ENCODE measurements at places on chromosomes 4 and X.

DNA sequence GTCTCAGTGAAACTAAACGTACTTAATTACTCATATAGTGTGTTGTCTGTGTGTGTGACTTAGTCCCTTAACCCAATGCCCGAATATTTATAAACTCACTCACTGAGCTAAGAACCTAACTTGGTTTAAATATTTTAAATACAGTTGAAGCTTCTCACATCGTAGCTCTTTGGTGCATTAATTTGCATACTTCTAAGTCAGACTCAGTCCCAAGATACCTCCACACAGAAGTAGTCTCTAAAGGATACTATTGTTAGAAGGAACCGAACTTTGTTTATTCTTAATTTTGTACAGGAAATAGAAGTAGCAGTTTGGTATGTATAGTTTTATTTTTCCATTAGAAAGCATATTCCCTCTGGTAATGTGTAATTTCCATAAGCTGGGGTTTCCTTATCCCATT lies 54.0 kb upstream of the NKAP start:
- DNase-seq = no peak

DNA sequence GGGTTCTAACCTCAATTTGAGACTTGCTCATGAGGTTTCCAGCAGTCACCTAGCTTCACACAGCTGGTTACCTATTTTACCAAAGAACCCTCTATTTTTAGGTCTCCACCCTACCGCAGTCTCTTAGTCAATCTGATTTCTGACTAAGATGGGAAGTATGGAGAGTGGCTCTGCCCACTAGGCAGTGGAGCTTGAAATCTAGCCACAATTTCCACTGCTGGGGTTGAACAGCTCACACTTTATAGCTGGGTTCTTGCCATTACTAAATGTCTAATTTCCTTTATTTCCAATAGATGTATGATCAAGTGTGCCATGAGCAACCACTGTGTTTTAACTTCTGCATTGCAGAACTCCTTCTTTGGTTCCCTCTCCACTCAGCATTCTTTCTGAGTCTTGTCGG lies 43.1 kb downstream of the GASK1B start:
- DNase-seq = no peak

GRCh38 chrX:111460607-111461006 lies 48.6 kb upstream of the DCX start:
- no peak for DNase-seq

GRCh38 chrX:107978707-107979307 lies 3.4 kb downstream of the TEX13B start:
- no peak for DNase-seq

GRCh38 chr4:75919920-75920319 lies 17.7 kb upstream of the PPEF2 start:
- DNase-seq = no peak

DNA sequence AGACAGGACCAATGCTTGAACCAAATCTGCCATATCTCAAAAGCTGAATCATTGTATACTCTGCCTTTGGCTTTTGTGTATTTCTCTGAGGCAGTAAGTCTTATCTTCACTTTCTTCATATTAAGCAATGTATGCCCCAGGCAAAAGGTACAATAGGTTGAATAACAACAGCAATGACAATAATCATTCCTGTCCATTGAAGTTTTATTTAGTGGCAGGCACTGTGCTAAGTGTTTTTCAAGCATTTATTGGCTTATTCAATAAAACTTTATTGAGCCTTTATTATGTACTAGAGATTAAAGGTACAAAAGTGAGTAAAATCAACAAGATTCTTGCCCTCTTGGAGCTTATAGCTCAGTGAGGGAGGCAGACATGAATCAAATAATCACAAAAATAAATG lies 8.2 kb upstream of the CASK start:
- DNase-seq = no peak

DNA sequence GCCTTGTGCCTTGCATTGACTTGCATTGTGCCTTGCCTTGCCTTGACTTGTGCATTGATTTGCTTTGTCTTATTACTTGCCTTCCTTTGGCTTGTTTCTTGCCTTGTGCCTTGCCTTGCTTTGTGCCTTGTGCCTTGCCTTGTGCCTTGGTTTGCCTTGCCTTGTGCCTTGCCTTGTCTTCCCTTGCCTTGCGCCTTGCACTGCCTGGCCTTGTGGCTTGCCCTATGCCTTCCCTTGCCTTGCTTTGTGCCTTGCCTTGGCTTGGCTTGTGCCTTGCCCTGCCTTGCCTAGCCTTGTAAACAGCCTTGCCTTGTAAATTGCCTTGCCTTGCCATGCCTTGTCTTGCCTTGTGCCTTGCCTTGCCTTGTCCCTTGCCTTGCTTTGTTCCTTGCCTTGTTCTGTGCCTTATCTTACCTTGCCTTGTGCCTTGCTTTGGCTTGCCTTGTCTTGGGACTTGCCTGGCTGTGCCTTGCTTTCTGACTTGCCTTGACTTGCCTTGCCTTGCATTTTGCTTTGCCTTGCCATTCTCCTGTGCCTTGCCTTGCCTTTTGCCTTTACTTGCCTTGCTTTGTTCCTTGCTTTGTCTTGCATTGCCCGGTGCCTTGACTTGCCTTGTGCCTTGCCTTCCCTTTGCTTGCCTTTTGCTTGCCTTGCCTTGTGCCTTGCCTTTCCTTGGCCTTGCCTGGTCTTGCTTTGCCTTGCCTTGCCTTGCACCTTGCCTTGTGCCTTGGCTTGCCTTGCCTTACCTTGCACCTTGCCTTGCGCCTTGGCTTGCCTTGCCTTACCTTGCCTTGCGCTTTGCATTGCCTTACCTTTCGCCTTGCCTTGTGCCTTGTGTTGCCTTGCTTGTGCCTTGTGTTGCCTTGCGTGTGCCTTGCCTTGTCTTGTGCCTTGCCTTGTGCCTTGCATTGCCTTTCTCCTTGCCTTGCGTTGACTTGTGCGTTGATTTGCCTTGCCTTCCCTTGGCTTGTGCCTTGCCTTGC lies 97.5 kb downstream of the TAB3 start:
- DNase-seq = no peak

- DNase-seq = no peak
Measured at GRCh38 chr4:38610966-38611431, 53.0 kb upstream of the KLF3 start.

DNA sequence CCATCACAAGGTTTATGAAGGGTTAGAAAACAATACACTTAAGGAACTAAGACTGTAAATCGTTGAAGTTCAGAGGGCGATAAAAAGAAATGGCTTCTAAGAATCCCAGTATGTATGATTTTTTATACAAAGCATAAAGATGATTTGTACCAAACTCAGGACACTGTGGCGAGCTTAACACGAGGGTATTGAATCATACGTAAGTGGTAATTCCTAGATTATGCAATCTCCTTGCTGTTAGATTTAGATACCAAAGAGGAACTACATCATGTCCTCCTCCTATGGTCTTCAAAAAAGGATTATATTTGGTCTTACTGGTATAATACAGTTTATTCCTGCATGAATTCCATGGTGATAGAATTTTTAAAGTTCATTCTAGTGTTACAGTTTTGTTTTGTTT lies 23.9 kb downstream of the NFKB1 start:
- DNase-seq = no peak

GRCh38 chrX:3582451-3582850 lies 131.0 kb downstream of the PRKX start:
- no peak for DNase-seq

- DNase-seq = no peak
Measured at GRCh38 chr4:186854256-186854655, 130.6 kb upstream of the FAT1 start.

GRCh38 chr4:151284534-151285245 lies 7.7 kb downstream of the PRSS48 start:
- DNase-seq = no peak

- no peak for DNase-seq
Measured at GRCh38 chr4:85062466-85062865, 96.0 kb upstream of the WDFY3 start.

DNA sequence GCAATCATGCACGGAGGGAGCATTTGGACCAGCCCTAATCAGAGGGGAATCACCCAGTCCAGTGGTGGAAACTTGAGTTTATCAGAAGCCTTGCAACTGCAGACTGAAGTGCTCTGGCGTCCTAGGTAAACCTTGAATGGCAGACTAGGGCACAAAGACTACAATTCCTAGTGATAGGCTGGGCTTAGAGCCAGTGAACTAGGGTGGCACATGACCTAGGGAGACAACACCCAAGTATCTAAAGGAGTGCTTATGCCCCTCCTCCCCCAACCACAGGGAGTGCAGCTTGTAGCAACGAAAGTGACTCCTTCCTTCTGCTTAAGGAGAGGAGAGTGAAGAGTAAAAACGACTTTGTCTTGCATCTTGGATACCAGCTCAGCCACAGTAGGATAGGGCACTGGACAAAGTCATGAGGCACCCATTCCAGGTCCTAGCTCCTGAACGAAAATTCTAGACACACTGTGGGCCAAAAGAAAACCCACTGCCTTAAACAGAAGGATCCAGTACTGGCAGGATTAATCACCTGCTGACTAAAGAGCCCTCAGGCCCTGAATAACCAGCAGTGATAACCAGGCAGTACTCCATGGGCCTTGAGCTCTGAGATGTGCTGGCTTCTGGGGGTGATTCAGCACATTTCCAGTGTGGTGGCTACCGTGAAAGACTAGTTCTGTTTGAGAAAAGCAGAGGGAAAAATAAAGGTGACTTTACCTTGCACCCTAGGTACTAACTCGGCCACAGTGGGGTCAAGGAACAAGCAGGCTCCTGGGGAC lies 58.7 kb upstream of the STARD8 start:
- DNase-seq = no peak

DNA sequence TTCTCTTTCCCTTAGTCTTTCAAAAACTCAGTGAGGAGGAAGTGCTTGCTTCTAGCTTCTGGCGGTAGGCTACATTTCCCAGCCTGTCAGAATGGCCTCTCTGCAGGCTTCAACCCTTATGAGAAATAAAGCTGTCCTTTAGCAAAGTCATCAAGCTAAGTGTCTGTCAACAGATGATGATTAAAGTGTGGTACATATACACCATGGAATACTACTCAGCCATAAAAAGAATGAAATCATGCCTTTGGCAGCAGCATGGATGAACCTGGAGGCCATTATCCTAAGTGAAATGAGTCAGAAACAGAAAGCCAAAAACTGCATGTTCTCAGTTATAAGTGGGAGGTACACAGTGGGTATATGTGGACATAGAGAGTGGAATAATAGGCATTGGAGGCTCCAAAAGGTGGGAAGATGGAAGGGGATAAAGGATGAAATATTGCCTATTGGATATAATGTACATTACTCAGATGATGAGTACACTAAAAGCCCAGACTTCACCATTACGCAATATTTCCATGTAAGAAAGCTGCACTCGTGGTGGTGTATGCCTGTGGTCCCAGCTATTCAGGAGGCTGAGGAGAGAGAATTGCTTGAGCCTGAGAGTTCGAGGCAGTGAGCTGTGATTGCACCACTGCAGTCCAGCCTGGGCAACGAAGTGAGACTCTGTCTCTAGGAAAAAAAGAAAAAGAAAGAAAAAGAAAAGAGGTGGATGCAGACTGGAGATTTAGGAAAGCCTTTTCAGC lies 7.9 kb downstream of the TRIM2 start:
- DNase-seq = no peak

DNA sequence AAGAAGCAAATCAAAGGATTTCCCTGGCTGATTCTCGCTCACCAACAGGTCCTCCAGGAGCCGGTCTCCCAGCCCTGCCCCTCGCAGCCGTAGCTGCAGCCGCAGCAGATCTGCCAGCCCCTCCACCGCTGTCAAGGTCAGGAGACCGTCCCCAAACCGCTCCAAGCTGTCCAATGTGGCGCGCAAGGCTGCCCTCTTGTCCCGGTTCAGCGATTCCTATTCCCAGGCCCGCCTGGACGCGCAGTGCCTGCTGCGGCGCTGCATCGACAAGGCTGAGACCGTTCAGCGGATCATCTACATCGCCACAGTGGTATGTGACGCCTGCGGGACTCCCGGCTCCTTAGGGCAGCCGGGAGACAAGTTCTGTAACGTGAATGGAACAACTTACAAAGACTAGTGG lies 25.6 kb downstream of the SPATA18 start:
- no peak for DNase-seq

DNA sequence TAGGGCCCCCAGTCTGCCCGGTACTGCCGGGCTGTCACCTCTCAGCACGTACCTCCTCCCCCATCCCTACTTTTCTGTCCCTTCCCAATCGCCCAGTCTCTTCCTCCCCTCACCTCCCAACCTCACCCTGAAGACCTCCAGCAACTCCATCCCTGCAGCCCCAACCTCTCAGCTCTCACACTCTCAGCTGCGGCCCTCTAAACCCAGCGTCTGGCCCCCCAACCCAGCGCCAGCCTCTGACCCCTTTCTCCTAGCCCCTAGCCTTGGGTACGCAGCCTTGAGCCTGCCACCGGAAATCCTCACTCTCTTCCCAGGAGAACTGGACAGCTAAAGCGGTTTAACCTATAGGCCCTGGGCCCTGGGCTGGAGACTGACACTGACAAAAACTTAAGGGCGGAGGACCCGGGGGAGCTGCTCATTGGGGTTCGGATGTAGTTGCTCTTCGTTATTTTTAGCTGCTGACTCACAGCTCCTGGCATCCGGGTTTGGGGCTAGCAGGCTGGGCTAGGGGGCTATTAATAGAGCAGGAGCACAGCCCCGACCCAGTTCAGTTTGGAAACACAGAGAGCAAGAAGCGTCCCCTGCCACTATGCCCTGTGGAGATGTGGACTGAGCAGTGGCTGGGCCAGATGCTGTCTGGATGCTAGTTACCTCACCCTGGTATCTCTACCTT lies 9.6 kb upstream of the DLG3 start:
- no peak for DNase-seq

DNA sequence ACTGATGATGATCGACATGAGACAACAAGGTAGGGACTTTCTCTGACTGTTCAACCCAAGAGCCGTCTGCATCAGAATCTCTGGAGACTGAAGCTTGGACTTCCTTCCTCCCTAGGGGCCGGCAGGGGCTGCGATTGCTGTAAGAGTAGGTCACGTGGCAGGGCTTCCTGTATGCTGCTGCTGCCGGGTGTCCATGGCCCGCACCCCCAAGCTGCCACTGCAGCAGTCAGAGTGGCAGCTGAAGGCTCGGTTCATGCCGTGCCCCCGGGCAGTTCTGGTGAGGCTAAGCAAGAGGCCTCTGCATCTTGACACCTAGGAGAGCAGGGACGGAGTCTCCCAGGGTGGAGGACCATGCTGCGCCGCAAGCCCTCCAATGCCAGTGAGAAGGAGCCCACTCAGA lies at the start of gene SASH3:
Gene SASH3 (plus strand): TSS at position 203 of the 400 bp plus-strand sequence. CDS start 149 bp downstream, at position 352.
- no peak for DNase-seq

DNA sequence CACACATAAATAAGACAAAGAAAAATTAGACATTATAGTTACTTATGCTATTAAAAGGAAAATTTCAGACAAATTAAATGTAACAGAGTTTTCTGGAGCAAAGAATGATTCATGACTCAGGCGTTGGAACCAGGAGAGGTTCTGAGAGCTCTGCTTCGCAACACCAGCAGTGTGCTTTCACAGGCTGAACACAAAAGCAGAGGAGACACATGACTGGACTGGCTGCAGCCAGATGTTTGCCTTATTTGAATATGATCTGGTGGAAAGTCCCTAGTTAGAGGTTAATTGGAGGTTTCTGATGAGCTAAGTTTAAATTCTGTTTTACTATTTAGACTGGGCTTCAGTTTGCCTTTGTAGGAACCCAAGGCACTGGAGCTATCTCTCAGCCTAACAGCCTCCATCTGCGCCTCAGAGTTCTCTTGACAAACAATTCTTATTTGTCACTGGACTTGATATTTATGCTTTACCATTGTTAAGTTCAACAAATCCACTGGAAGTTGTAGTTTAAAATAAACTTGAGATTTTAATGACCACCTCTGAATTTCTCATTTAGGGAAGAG lies 16.2 kb downstream of the BOD1L1 start:
- DNase-seq = no peak
